KBM-7 (cell line): ENCODE measurements at places on chromosomes 2 and 18.

GRCh38 chr18:50559752-50560680, at the start of gene MAPK4:
MAPK4 (plus strand) TSS chr18:50560087; CDS start chr18:50663959, 103,872 bp downstream.
- DNase-seq = peak; percentile 24

- DNase-seq = no peak
Measured at GRCh38 chr18:76621226-76621625, 126.2 kb upstream of the ZNF516 start.

- peak; percentile 65 for DNase-seq
Measured at GRCh38 chr2:72137498-72138010, 10.1 kb downstream of the CYP26B1 start.

GRCh38 chr2:234674781-234675201, 177.9 kb upstream of the ARL4C start:
- DNase-seq = no peak

DNA sequence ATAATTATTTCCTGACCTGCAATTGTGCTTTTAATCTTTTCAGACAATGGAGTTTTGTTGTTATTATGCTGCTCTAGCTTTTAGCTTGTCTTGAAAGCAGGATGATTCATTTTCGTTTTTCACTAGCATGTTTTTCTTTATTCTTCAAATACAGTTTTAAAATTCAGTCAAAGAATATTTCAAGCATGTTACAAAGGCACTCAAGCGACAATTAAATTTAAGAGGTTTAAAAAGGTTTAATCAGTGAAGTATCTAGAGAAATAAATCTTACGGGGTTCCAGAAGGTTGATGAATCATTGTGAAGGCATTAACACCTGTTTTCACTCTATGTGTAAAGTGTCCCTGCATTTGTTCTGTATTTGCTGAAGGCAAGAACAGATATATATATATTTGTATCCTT, 390.7 kb upstream of the TMEFF2 start:
- DNase-seq = no peak

GRCh38 chr2:200396781-200397242, 90.3 kb downstream of the SPATS2L start:
- DNase-seq = no peak

- DNase-seq = no peak
Measured at GRCh38 chr2:112648081-112648480, 2.3 kb downstream of the SLC20A1 start.

GRCh38 chr2:18484625-18485024, 75.8 kb downstream of the RDH14 start:
- DNase-seq = no peak

DNA sequence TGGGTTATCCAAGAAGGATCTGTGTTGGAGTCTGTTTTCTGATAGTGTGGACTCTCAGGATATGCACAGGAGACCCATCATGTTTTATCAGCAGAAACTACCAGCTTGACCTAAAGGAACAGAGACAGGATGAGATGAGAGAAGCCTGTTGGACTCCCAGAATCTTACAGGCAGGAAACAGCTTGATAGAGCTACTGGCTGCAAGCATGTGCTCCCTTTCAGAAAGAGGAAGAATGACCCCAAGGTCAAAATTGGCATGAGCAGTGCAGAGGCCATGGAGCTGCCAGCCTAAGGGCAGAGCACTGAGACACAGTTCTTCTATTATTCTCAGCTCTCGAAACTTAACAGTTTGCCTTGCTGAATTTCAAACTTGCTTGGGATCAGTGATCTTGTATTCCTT, 135.2 kb upstream of the NFATC1 start:
- peak; percentile 40 for DNase-seq

DNA sequence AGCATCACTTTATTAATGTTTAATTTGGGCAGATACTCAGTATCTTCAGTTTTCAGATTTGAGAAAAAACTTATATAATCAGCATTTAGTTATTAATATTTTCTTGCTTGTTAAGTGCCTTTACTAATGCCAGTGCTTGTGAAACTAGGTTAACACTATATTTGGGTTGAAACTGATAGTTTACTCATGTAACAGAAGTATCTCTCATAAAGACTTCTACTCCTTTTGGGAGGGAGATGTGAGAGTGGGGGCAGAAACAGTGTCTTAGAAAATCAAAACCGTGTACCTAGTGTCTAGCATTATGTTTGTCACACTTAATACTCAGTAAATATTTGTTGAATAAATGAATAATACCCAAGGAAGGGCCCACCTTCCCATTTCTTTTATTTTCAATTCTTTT, 129.5 kb downstream of the MSTN start:
- DNase-seq = no peak

GRCh38 chr2:3645745-3646389, 12.1 kb upstream of the ALLC start:
- no peak for DNase-seq

DNA sequence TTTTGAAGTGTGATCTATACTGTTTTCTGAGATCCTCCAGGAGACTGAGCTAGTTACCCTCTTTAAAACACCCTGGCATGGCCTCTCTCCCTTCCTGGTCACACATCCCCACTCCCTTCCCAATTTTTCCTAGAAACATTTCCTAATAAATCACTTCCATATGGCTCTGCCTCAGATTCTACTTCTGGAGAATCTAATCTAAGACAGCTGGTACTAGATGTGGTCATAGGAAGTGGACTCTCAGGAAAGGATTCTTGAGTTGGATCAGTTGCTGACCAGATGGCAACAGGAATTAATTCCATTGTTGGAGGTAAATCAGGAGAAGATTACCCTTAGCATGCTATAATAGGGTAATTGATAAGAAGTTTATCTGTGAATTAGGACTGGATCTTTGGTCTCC, 310.5 kb downstream of the SATB2 start:
- DNase-seq = no peak

- DNase-seq = no peak
Measured at GRCh38 chr2:211390536-211391188, 834.3 kb downstream of the CPS1 start.

DNA sequence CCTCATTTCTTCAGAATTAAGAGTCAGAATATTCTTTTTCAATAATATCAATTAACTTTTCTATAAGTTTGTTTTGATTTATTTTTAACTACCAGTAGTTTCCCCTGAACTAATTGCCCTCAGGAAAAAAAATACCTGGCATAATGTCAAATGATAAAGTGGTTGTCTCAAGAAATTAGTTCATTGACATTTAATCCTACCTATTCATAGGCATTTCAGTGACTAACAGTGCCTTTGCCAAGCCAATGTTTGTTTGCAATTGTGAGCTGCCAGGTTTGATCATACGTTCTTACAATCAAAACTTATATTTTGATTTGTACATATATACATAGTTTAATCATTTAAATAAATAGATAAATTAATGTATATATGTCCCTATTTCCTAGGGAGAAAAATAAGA, 267.3 kb upstream of the MC4R start:
- DNase-seq = no peak

GRCh38 chr2:86000131-86000937, 105.4 kb downstream of the POLR1A start:
- peak; percentile 71 for DNase-seq

DNA sequence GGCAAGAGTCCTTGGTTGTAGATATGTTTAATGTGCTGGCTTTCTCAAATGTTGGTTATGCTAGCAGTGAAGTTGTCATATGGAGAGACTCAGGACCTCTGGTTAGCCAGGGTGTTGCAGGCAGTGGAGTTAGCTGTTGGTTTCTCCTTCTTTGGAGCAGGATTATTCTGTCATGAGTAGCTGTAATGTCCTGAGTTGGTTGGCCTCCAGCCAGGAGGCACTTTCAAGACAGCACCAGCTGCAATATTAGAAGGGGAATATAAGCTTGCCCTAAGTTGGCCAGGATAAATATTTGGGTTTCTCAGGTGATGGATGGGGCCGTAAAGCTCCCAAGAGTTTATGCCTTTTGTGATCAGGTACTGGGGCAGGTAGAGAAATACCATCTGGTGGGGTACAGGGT, 65.5 kb downstream of the MSTN start:
- no peak for DNase-seq

DNA sequence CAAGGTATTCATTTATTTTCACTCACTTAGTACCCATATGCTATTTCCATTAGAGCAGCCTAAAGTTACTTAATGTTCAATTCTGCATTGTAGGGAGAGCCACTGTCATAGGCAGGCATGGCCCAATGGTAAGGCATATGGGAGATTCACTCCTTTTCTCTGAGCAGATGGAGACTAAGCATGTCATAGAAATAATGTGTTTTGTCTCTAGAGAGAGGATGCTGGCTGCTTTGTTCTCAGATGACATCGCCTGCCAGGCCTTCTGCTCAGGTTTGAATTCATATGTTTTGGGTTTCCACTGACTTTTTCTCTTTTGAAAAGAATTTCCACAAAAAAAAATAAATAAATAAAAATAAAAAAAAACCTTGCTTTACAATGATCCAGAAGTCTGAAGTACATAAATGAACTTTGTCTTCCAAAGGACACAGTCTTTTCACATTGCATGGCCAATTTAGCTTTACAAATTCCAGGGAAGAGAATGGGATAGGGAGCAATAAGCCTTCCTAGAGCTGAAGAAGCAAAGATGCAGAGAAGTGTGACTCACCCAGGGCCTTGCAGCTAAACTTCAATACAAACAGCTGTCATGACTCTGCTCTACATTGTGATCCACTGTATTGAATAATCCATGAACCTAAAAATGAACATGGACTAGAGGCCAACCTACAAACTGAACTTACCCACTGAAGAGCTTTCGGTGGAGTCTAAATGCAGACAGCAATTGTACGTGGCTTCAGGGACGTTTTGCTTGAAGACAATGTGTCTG, 422.5 kb downstream of the CMPK2 start:
- no peak for DNase-seq

DNA sequence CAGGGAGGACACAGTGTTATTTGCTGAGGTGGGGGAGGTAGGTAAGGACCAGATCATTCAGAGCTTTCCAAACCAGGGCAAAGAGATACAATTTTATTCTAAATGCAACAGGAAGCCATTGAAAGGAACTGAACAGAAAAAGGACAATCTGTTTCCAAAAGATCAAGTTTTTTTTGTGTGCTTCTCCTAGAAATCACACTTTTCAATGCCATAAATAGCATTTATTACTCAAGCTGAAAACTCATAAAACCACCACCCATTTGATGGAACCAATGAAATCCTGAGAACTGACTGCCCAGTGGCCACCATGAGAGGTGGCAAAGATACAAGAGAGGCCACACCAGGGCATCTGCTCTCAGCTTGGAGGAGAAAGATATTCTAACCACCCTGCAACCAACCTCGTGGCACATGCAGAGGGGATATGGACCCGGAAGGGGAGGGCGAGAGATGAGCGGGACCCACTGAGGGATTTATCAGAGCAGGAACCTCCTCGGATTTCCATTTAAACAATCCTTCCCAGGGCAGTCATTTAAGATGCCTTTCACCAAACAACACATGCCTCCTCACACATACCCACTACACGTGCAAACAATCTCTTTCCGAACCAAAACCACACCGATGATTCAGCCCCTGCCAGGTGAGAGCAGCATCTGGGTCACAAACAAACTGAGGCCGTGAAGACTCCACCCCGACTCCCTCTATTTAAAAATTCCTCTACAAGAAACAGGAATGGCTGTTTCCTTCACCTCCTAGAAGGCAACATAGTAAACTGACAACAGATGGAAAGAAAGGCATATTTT, 8.8 kb downstream of the CYB5A start:
- DNase-seq = no peak

DNA sequence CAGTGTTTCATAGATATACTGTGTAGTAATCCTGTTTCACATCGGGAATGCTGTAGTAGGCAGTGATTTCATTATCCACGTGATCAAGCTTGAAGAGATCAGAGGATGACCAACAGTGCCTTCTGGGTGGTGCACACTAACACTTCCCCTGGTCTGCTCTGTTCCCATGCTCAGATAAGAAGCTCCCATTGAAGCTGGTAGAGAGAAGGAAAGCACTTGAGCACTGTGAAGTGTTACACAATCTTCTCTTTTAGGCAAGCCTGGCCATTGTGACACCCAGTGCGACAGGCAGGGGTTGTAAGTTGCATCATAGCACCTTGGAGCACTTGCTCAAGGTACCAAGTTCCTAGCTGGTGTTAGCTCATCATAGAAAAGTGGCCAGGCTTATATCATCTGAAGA, 30.6 kb upstream of the GPD2 start:
- DNase-seq = peak; percentile 37

DNA sequence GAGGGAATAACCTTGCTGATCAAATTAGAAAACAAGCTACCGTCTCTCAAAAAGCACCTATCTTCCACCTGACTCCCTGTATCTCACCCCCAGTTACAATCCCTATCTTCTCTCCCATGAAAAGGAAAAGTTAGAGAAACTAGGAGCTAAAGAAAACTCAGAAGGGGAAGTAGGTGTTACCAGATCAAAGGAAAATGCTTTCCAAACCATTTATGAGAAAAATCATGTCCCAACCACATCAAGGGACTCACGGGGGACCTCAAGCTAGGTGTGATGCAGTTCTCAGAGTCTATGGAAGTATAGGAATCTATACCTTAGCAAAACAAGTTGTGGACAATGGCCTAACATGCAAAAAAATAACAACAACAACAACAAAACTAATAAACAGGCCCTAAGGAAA, 135.5 kb upstream of the RMP24 start:
- no peak for DNase-seq

GRCh38 chr18:77173275-77174030, 40.9 kb upstream of the MBP start:
- no peak for DNase-seq

DNA sequence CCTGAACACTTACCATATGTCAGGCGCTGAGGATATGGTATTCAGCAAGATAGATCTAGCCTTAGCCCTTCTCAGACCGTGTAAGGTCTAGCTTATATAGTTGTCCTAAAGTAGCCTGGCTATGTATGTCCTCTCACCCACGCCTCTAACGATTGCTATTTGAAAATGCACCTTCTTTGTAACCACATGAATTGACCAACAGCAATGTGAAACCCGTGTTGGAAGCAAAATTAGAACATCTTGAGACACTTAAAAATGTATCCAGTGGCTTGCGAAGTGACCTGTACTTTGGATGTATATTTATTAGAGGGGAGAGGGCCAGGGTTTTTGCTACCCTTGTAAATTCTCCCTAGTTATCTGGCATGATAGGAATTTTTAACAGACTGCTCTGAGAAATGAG, 860.0 kb upstream of the ZEB2 start:
- DNase-seq = no peak
